ENCODE measurements at places on chromosomes 3 and 15. TPM values are rescaled to one million over a fixed set of nuclear protein-coding genes. Genes with fewer than 3 reads are reported as not detected.
A peak's percentile ranks its signal among the peaks of the same experiment; 100 is the strongest.

DZIP1L gene
- not detected for total RNA-seq

DNA sequence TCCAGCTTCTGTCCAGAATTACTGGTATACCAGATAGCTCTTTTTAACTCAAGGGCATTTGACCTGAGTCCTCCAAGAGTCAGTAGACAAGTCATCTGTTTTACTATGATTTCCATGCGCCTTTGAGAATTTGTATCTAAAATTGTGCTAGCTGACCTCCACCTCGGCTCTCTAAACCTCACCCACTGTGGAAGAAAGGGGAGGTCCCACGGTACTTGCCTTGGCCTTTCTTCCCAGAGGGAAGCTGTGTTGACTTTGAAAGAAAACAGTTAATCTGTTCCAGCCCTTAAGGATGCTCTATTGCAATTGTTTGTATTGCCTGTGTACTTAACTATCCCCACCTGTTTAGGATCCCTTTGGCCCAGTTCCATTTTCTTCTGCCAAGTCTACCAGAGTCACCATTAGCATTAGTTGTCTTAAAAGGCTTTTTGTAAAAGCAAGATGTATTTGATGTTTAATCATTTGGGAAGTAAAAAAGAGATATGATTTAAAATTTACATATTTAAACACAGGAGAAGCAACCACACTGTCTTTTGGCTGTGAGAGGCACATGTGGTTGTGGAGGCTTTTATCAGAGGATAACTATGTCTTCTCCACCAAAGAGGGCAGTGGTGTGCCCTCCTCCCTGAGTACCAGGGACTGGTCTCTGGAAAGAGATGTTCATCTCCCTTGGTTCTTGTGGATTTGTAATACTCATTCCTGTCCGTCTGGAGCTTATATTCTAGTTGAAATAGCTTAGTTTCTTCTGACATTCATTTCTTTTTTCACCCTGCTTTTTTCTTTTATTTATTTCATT lies 88.8 kb downstream of the CRTC3 start:
- DNase-seq: no peak

DNA sequence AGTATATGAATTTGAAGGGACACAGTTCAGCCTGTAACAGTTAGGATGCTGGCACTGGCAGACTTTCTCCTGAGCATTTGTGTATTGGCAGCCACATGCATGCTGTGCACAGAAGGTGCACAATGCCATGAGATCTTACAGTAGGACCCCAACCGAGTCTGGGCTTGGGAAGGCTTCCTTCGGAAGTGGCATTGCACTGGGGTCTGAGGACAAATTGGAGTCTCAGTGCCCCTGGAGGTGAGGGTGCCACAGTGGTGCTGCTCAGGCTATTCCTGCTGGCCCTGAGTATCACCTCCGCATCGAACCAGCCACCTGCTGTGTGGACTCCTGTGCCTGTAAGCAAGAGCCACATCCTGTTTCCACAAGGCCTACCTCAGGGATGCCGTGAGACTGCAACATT lies 99.5 kb downstream of the DNAJB8 start:
- DNase-seq: no peak

ALS2CL gene
- total RNA-seq: 0.22 TPM

DNA sequence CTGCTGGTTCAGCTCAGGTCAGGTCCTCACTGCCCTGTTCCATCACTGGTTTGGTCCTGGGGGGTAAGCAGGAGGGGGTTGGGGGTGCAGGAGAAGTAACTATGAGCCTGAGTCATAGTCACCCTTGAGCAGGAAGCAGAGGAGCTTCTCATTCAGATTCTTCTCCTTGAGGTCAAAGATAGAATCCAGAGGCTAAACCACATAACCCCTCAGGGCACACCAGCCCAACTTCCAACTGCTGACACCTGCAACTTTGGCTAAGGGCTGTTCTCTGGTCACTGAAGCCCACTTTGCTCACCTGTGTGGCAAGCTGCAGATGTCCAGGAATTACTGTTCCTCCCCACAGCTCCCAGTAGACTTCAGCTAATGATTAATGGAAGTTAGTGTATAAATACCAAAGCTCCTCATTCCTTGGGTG lies 48.8 kb upstream of the LRRFIP2 start:
- no peak for DNase-seq

- DNase-seq: no peak
Observed at GRCh38 chr3:125143538-125143937, 69.0 kb downstream of the SLC12A8 start.

GRCh38 chr3:116034086-116034485 lies 410.8 kb downstream of the GAP43 start:
- DNase-seq: no peak

TMEM207 gene
- total RNA-seq: not detected

- no peak for DNase-seq
Observed at GRCh38 chr3:89101251-89101650, 6.2 kb upstream of the EPHA3 start.

- DNase-seq: no peak
Observed at GRCh38 chr3:143266511-143266910, 146.9 kb downstream of the CHST2 start.

DNA sequence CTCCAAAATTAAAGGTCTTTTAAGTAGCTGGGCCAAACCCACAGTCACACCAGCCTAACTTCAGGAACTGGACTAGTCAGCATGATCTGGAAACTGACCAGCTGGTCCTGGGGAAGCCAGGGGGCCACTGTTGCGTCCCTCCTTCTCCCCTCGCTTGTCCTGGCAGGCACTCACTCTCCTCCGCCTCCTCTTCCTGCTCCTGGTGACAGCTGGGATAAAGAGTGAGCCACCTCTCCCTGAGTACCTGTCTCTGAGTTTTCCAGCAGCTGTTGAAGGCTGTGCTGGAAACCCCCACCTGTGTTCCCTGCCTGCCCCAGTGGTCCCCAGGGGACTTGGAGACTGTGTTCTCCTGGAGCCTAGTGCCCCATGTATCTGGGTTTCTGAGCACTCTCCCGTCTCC lies 56.0 kb downstream of the FGD5 start:
- no peak for DNase-seq

DNA sequence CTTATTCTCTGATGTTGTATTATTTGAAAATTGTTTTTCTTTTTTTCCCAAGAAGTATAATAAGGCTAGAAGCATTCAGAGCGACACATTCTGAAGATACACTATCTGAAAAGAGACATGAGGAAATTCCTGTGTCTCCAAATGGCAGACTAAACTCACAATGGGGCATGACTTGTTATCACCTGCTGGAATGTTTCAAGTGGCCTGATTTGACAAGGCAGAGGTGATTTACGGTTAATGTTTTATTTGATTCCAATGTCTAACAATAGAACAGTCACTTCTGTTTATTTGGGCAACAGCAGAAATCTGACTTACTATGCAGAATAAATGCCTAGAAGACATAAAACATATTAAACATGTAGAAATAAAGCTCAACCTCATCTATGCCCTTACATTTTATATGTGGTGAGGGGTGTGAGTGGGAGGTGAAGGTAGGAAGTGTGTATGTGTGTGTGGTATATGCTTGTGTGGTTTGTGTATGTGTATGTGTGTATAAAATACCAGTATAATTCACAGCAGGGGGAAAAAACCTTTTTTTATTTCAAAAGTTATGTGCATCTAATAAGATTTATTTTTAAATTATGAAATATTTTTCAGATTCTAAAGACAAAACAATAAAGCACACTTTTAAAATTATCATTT lies 1051.7 kb downstream of the ROBO2 start:
- no peak for DNase-seq

DNA sequence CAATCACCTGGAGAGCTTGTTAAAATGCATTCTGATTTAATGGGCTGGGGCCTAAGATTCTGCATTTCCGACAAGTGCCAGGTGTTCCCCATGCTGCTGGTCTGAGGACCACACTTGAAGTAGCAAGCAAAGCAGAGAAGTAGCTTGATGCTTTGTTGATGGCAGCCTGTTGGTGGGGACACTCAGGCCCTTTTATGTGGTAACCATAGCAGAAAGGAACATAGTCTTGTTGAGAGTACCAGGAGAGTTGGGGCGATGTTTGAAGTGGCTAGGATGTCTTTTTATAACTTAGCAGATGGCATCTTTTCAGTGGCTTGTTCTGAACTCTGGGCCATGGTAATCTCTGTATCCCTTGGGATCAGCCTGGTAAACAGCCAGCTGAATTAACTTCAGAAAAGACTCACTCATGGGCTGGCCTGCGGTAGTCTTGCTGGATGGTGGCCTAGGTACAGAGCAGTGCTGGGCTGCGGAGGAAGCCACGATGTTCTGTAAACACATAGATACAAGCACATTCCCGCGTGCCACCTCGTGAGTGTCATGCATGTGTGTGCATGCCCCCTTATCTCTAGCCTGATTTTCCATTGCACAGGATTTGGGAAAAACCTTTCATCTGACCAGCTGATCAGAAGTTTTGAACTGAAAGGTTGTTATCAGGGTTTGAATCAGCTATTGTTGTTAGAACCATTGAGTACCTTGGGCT lies 292.4 kb upstream of the LRRFIP2 start:
- DNase-seq: no peak

DNA sequence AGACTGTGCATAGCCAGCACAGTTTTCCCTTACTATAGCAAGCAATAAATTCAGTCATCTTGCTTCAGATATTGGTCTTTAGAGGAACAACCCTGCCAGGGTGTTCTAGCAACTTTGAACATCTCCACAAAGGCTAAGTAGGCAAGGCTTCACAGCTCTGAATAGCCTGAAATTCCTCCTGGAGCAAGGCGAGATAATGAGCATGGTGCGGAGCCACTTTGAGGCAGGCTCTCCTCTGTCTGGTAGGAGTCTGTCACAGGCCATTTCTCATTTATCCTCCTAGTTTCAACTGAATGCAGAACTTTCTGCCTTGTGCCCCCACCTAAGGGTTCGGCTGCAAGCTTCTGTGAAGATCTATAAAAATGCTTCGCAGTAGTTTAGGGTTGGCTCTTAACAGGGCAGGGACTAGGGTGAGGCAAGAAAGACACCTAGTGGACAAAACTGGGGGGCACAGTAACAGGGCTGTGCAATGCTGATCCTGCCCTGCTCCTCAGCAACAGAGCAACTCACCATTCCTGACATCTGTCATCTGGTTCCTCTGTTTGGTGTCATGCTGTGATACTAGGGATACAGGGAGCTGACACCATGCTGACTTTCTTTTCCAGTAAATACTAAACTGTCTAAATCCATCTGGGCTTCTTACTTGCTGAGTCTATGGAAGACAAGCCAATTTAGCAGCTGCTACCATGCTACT lies 16.6 kb upstream of the EHHADH start:
- no peak for DNase-seq

GRCh38 chr3:7461202-7461825 lies 600.4 kb downstream of the GRM7 start:
- no peak for DNase-seq

DNA sequence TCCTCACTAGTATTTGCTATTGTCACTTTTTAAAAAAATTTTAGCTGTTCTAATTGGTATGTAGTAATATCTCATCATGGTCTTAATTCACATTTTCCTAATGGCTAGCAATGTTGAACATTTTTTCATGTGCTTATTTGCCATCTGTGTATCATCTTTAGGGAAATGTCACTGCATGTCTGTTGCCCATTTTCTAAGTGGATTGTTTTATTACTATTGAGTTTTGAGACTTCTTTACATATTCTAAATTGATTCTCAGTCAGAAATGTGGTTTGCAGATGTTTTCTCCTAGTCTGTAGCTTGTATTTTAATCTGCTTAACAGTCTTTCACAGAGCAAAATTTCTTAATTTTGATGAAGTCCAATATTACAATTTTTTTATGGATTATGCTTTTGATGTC lies 33.6 kb upstream of the SEC22A start:
- DNase-seq: no peak

ACTL6A gene
- 48.5 TPM for total RNA-seq

- no peak for DNase-seq
Observed at GRCh38 chr15:75952525-75952924, 48.8 kb downstream of the FBXO22 start.

GRCh38 chr3:168467115-168467714 lies 371.5 kb upstream of the GOLIM4 start:
- DNase-seq: no peak

TICRR gene
- total RNA-seq: not detected

DNAJA4 gene
- 16.9 TPM for total RNA-seq

DNA sequence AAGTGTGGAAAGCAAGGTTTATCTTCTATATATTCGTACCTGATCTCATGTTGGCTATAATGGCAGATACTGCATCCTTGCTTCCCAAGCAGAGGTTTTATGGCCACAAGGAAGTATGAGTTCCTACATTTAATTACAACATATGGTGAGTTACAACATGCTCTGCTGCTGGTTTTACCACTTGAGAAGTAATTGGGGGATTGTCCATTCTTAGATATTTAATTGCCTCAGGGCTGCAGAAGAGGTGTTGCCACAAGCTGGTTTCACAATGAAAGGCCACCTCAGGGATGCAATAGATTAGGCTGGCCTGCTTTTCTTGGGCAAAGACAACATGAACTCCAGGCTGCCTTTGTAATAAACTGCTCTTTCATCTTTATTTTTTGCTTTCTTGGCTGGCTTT lies 48.6 kb downstream of the RAP2B start:
- DNase-seq: no peak

- DNase-seq: no peak
Observed at GRCh38 chr3:49466085-49466484, 4.0 kb upstream of the DAG1 start.

DNA sequence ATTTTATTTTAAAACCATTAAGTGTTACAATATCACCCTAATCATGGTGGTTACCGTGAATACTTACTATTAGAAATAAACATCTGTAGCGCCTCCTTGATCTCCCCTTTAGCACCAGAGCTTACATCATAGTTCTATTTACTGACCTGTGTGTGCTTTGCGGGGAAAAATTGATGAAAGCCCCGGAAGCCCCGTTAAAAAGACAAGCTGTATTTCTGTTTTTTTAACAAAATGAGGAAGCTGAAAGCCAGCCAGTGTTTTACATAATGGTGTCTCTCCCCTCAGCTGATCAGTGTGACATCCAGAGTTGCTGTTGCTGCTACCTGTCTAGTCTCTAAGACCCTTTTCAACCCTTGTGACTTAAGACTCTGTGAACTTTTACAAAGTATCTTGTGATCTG lies 100.8 kb downstream of the OPA1 start:
- peak; percentile 85 for DNase-seq

GRCh38 chr3:184185461-184186183 lies 377 bp upstream of the ABCF3 start:
- DNase-seq: peak; percentile 100

BHLHE40 gene
- 52.4 TPM for total RNA-seq

MESD gene
- 35.3 TPM for total RNA-seq

PLA2G4E gene
- total RNA-seq: not detected

CSPG5 gene
- total RNA-seq: 0.68 TPM

DLEC1 gene
- 0.83 TPM for total RNA-seq

DNA sequence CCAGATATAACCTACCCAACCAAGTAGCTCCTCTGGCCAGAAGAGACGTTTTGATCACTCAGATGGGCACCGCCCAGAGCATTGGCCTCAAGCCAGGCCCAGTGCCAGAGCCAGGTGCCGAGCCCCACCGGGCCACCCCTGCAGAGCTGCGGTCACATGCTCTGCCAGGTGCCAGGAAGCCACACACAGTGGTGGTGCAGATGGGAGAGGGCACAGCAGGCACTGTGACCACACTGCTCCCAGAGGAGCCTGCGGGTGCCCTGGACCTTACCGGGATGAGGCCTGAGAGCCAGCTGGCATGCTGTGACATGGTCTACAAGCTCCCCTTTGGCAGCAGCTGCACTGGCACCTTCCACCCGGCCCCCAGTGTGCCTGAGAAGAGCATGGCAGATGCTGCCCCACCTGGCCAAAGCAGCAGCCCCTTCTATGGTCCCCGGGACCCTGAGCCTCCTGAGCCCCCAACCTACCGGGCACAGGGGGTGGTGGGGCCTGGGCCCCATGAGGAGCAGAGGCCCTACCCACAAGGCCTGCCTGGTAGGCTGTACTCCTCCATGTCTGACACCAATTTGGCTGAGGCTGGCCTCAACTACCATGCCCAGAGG lies 19.1 kb upstream of the APEH start:
- DNase-seq: peak; percentile 27

ASB14 gene
- total RNA-seq: not detected

KCNMB2 gene
- total RNA-seq: not detected

- no peak for DNase-seq
Observed at GRCh38 chr15:91769894-91770293, 83.6 kb upstream of the SLCO3A1 start.

Data from B cell (primary cell).